ENCODE measurements at places on chromosomes 7 and 10. TPM values are rescaled to one million over a fixed set of nuclear protein-coding genes. Genes with fewer than 3 reads are reported as not detected.

- DNase-seq, result no peak
Observed at GRCh38 chr7:42348071-42348470, 111.1 kb upstream of the GLI3 start.

DNA sequence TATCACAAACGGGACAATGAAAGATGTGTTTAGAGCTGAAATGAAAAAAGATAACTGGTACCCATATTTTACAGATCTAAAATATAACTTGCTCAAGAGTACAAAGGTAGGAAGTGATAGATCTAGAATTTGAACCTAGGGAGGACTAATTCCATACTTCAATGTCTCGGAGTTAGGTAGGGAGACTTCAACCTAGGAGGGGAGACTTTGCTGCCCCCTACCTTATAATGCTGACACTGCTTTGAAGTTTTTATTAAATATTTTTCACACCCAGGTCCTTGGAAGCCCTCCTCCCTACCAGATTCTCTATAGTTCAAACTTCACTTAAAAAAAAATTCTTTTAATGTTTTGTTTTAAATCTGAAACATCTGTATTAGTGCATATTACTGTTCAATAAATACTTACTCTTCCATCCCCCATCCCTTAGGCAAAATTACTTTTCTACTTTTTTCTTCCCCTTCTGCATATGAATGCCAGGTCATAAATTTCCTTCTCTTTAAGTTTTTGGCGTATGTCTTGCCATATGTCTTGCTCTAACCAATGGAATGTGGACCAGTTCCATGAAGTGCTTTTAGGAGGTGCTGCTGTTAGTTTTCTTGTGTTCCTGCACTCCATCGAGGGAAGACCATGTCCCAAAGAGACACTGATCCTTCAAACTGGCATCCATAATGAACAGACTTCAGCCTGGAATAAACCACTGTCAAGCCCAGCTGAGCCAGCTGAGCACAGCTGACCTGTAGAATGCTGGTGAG, 57.8 kb downstream of the MICU1 start:
- peak; percentile 43 for DNase-seq

Gene LLCFC1
- total RNA-seq, result not detected

Gene ZNF239
- 9.7 TPM for total RNA-seq

DNA sequence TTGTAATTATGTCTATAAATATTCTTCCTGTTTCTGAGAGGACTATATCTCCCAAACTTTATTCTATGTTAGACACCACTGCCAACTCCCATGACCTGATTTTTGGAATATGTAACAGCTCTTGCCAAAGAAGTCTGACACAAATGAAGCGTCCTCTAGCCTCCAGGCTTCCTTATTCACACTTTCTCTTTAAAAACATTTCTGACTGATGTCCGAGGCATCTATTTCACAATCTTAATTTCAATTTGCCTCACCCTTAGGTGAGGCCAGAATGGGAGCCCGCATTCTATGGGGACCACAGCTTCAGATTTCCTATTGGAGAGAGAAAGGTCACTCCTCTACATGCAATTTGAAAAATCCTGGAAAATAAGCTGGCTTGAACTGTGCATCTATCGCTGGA, 873.2 kb downstream of the GATA3 start:
- DNase-seq, result no peak

DNA sequence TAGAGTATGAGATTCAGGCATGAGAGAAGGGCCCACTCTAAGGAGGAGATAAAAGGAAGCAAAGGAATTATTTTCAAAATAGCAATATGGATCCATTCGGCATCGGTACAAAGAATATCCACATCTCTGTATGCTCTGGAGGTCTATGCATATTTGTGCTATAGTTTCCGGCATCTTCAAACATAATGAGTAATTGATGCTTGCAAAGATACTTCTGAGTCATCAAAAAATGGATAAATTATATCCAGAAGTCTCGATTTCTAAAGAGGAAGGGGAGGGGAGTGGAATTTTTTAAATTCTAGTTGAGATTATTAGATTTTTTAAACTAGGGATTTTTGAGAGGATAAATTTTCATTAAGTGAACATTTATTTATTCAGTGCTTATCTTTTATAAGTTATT, 72.9 kb upstream of the KIAA1217 start:
- DNase-seq, result no peak

DNA sequence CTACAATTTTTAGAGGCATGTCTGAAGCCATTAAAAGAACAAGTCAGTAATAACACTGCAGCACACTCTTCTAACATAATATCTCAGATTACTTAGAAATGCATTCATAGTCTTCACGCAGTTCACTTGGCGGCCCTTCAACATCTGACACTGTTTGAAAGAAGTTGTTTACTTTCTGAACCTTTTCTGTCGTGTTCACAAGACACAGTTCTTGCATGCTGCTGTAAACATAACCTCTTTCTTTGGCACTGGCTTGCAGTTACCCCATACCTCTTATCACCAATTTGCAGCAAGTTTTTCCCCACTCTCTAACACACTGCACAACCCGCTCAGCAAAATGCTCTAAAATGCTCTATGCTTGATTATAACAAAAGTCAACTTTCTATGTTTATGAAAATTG, 12.0 kb downstream of the PIP4K2A start:
- no peak for DNase-seq

DNA sequence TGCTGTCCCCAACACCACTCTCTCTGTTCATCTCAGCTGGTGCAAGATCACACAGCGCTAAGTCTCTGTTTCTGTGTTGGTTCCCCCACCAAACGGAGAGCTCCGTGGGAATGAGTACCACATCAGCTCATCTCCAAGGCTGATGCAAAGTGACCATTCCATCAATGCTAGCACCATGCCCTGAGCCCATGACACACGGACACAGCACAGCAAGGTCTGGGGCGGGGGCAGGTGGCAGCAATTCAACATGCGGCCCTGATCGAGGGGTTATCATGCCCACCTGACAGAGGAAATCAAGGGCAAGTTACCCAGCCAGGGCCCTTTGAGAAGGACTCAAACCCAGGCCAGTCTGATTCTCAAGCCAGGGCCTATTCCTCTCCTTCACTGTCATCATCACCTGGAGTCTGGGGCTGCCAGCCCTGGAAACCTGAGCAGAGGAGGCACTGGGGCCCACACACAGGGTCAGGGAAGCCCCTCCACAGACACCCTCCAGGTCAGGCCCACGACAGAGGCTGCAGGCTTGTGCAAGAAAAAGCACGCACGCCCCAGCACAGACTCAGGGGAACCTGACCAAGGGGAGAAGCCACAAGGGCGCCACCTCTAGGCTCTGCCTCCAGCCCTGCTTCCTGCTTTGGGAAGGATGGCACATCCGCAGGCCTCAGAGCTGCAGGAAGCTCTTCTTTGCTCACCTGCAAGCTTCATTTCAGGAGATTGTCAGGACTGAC, 74.8 kb downstream of the GRID1 start:
- no peak for DNase-seq

GRCh38 chr10:30007406-30007805, 52.0 kb downstream of the JCAD start:
- DNase-seq, result no peak

Gene INMT
- 0.17 TPM for total RNA-seq

GRCh38 chr10:4303045-4303444, 518.0 kb upstream of the KLF6 start:
- no peak for DNase-seq

DNA sequence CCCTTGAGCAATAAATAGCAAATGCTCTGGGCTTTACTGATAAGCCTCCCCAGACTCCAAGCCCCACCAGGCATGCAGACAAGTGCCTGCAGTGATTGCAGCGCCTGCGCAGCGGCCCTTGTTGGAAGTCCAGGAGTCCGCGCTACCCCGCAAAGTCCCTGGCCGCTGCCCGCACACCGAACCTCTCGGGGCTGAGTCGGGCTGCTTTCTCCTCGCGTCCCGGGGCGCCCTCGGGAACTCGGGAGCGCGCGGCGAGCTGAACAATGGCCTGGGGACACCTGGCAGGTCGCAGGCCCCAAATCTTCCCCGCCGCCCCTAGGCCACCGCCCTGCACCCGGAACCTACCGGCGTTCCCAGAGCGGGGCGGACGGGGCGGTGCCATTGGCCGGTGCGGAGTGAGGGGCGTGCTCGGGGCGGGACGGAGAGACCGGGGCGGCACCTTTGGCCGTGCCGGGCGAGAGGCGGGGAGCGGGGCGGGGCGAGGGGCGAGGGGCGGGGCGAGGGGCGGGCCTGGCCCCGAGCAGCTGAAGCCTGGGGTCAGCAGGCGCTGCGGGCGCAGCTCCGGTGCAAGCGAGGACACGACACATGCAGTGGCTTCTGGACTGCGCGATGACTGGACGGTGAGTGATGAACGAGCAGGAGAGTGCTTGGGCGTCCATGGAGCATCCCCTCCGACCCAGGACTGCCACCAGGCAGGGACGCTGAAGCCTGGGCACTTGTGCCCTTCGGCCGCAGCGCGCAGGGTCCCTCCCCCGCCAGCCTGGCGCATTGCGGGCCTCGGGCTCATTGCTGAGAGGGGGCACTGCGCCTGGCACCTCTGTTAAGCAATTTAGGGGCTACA, at the start of gene RASSF4:
Gene RASSF4 (plus strand): TSS at position 556 of the 841 bp plus-strand sequence. CDS start 10,401 bp downstream, outside the sequence.
- peak; percentile 78 for DNase-seq

DNA sequence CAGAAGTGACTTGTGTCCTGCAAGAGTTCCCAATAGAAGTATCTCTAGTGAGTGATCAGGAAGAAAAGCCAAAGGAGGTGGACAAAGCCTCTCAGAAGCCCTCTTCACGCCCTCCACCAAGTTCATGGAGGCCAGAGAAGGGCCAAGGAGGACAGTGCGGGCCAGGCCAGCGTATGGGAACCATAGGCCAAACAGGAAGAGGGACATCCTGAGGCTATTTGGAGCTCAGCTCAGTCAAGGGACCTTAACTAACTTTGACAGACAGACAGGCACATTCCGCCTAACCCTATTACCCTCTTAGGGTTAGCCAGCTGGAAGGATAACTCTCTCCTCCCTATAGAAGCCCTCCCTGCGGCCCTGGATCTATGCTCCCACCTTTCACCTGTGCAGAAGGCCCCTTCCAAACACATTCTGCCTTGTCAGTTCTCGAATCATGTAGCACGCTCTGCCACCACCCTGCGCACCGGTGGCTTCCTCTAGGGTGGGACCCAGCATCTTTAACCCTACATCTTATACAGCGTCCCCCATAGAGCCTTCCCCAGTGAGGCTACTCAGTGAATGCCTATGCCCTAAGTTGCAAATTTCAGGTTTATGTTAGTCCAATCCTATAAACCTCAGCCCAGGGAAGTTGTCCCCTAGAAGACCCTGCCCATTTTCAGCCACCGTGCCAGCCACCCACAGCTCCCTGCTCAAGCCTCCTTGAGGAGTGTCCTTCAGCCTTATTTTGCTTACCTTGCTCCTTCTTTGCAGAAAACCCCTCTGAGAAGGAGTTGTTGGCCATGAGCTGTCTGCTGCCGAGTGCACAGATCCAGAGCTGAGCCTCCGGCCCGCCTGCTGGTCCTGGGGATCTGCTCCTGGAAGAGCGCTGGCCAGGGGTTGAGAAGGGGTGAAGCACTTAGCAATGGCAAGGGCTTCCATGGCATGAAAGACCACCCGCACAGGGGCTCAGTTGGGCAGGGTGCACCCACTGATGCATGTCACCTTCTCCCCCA, 36.9 kb downstream of the FRMPD2 start:
- DNase-seq, result no peak

GRCh38 chr7:94697035-94697974, 41.4 kb upstream of the SGCE start:
- DNase-seq, result peak; percentile 69

Gene ACSM6
- total RNA-seq, result not detected

GRCh38 chr10:82477776-82478175, 602.8 kb downstream of the NRG3 start:
- no peak for DNase-seq

- DNase-seq, result no peak
Observed at GRCh38 chr7:66699998-66700397, 40.5 kb upstream of the RABGEF1 start.

GRCh38 chr10:68103261-68103878, 5.9 kb upstream of the MYPN start:
- no peak for DNase-seq

Gene HEPACAM2
- total RNA-seq, result not detected

Gene FRMD4A
- 29.6 TPM for total RNA-seq

Gene SPDYE2
- total RNA-seq, result not detected

GRCh38 chr10:11345224-11346054, 266.0 kb downstream of the USP6NL start:
- peak; percentile 9 for DNase-seq

Gene FGL2
- not detected for total RNA-seq

GRCh38 chr7:30225863-30226613, 58.4 kb upstream of the ZNRF2 start:
- DNase-seq, result no peak

DNA sequence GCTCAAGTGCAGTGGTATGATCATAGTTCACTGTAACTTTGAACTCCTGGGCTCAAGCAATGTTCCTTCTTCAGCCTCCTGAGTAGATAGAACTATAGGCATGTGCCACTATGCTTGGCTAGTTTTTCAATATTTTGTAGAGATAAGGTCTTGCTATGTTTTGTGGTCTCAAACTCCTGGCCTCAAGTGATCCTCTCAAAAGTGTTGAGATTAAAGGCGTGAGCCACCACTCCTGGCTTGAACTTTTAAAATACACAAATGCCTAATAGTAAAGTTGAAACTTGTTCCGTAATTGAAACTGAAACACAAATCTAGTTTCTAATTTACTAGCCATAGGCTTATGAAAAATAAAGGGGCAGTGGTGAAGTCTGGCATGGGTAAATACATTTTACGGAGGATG, 65.7 kb downstream of the AP3M1 start:
- no peak for DNase-seq

Gene ABCB4
- not detected for total RNA-seq

Gene HGF
- total RNA-seq, result not detected

- DNase-seq, result no peak
Observed at GRCh38 chr7:155919391-155920067, 107.3 kb upstream of the SHH start.

DNA sequence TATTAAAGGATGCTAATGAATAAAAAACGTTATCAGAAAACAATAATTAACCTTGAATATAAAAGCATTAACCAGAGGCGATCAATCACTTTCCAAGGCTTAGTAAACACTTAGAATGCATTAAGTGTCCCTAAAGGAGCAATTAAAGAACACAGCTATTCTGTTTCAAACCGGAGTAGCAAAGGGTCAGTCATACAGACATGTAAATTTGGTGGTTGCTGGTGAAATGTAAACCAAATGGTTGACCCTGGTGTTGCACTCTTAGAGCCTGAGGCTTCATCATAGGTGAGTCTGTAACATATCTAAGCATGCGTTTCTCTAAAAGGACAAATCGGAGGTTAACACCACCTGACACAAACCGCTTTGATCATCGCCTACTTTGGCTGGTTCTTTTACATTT, 1280.1 kb downstream of the TYW1 start:
- DNase-seq, result no peak
